Iris pigment epithelial cell (primary cell): ENCODE measurements at places on chromosomes 7 and 10.
A peak's percentile ranks its signal among the peaks of the same experiment; 100 is the strongest.

GRCh38 chr7:94109556-94109955 lies 105.4 kb upstream of the BET1 start:
- no peak for DNase-seq

DNA sequence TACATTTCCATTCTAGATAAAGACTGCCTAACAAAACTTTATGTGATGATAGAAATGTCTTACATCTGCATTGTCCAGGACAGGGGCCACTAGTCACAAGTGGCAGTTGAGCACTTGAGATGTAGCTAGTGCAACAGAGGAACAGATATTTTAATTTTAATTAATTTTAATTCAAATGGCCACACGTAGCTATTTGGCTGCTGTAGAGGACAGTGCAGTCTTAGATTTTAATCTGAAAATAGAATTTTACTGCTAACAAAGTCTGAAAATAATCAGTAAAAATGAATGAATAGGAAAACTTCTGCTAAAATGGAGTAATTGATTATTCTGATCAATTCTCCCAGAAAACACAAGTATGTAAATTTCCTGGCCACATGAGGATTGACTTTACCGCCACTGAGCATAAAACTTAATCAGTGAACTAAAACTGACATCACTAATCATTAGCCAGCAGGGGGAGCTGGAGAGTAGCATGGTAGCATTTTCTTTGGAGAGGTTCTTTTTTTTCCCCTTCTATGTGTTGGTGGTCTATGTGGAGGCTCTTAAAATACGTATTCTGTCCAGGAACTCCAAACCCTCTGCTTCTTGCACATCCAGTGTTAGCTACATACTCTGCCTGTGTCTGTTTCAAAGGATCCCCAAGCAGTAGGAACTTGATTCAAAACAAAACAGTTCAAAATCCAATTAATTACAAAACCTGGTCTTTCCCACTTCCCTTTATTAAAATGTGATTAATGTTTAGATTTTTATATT lies 52.1 kb downstream of the TSPAN12 start:
- peak; percentile 38 for DNase-seq

- DNase-seq: peak; percentile 11
These were observed 480.5 kb upstream of the ZMIZ1 start for GRCh38 chr10:78588194-78588811.

GRCh38 chr10:61623161-61623560 lies 39.6 kb upstream of the CABCOCO1 start:
- no peak for DNase-seq

- peak; percentile 92 for DNase-seq
These were observed 1.6 kb upstream of the RAB19 start for GRCh38 chr7:140402178-140402835.

GRCh38 chr10:128009372-128010126 lies 102.6 kb downstream of the PTPRE start:
- DNase-seq: peak; percentile 48

GRCh38 chr7:135710417-135711138 lies 17.4 kb downstream of the SLC13A4 start:
- DNase-seq: peak; percentile 25

DNA sequence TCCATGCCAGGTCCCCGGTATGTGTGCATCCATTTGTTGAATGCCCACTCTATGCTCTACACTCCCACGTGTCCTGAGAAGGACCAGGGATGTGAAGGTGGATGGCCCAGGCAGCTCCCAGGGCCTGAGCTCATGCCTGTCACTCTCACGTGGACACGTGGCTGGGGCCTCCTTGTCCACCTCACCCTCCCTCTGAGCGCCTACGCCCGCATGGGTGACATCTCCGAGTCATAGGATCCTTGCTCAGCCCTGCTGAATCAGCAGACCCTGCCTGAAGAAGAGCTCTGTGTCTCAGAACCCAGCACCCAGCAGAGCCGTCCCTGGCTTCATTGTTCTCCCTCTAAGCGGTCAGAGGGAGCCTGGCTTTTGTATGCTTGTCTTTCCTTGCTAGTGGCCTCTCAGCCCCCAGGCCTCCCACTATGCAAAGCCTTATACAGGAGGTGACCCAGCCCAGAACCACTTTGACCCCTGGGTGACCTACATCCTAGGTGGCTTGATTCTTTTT lies 107.9 kb upstream of the PPIF start:
- DNase-seq: peak; percentile 28

DNA sequence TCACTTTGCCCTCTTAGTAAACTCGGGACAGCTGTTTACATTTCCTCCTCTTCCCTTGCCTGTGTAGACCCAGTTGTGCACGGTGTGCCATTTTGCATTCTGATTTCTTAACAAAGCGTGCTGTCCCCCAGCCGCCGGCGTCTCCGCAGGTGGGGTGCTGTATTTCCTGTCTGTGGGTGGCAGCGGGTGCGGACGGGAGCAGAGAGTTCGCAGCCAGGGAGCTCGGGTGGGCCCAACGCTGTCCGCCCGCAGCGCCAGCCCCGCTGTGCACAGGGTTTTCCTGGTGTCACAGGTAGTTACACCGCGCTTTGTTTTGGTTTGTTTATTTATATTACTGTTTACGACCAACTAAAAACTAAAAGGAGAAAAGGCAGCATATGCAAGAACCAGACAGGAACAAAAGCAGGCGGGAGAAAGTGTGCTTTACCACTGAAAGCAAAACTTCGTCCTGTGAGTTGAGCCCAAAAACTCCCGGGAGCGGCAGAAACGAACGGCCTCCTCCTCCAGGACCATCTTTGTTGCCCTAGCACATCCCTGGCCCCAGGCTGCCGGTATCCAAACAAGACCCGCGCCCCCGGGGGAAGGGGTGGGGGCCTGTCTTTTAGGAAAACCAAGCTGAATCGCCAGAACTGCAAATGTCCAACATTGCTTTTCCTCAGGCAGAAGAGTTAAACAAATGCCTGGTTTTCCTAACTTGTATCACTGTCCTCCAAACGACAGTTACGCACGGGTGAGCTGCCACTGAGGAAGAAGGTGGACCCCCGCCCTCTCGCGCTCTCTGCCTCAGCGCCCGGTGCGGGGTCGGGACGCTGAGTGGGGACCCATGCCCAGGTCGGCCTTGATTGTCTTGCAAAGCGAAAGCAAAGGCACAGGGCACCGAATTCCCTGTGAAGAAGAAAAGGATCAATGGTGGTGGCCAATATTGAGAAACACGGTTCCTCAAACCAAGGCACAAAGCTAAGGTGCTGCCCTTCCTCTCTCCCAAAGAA lies 45.9 kb upstream of the DRGX start:
- DNase-seq: peak; percentile 5

GRCh38 chr7:120404042-120404441 lies 131.1 kb downstream of the KCND2 start:
- DNase-seq: no peak

- DNase-seq: no peak
These were observed 43.3 kb downstream of the GOLGA7B start for GRCh38 chr10:97892939-97893338.

GRCh38 chr7:44375926-44376342 lies 50.5 kb upstream of the CAMK2B start:
- no peak for DNase-seq

DNA sequence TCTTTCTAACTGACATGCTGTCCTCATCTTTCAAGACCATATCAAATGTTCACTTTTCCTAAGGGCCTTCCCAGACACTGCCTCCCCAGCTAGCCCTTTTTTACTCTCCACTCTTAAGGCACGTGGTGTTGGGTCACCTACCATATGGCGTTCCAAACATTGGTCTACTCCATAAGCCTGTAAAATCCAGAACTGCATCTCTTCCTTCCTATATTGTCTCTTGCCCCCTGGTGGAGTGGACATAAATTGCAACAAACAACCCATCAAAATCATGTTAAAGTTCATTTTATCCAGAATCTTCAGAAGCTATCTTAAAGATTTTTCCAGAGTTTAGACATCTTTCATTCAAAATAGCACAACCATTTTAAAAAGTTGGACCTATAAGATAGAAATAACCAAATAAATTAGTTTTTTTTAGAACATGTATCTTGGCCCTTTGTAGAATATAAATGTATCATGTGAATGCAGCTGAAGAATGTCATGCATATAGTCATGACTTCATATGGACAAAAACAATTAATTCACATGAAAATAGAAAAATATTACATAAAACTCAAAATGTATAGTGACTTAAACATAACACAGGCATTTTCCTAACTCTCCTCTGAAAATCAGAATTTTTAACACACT lies 180.6 kb upstream of the CHRM2 start:
- DNase-seq: peak; percentile 46
